ENCODE measurements at places on chromosomes 3 and 15.

GRCh38 chr15:39892418-39892817 lies 27.6 kb downstream of the GPR176 start:
- no peak for DNase-seq

GRCh38 chr3:149009732-149010131 lies 18.4 kb downstream of the GYG1 start:
- DNase-seq = no peak

DNA sequence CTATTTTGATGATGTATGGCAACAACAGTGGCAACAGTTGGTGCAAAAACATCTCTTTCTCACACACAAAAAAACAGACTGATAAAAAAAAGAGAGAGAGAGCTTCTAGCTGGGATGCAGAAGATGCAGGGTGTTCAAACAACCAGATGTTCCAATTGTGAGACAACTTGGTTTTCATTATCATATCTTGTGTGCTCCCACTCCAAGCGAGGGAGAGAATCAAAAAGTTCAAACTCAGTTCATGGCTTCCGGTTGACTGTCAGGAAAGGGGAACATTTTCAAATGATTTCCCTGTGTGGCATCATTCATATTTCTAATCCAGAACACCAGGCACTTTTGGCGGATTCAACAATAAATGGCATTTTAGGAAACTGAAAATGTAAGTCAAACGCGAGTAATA lies 72.1 kb downstream of the RSL24D1 start:
- no peak for DNase-seq

GRCh38 chr15:26850161-26850560 lies 16.7 kb upstream of the GABRA5 start:
- no peak for DNase-seq

GRCh38 chr3:157586293-157586692 lies 83.1 kb upstream of the VEPH1 start:
- DNase-seq = no peak

DNA sequence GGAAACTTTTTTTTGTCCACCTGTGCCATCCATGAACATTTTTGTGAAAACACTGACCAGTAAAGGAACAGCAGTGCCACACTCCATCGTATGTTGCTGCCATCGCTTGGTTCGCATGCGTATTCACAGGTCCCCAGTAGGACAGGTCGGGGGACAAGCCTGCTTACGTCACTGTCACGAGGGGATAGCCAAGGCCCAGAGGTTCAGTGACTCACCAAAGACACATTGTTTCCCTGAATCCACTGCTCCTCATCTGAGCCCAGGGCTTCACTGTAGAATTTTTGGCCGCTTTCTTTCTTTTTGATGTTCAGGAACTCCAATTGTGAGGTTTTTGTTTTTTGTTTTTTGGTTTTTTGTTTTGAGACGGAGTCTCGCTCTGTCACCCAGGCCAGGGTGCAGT lies 5.9 kb downstream of the ADPRH start:
- DNase-seq = no peak

DNA sequence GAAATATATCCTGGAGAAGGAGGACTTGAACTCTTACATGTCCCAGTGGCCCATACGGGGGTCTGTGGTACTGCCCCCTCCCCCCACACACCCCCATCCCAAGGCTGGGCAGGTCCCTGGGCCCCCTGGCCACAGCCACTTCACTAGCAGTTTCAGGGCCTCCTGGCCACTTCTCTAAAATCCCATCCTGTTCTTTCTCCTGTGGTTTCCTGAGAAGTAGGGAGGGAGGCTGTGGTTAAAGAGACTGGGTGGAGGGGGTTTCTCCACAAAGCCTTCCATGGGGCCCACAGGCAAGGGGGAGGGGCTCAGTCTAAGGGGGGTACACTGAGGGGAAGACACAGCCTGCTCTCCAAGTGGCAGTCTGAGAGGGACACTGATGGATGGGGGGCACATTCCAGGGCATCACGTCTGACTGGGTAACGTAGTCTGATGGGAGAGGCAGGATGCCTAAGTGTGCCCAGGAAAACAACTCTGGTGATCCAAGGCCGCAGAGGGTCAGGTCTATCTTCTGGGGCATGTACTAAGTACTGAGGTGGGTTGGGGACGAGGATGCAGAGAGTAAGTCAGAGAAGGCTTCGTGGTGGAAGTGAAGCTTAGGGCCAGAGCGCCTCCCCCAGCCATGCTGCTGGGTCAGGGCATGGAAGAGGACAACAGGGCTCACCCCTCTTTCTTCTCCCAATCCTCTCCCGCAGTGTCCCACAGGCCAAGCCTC lies 48.0 kb upstream of the C15orf39 start:
- no peak for DNase-seq

GRCh38 chr15:55764398-55764797 lies 21.4 kb upstream of the PRTG start:
- no peak for DNase-seq

Data from NCI-H1105 treated with DMSO at 0.1 percent for 48 hours (cell line).